ENCODE measurements at places on chromosomes 1 and 21. TPM values are rescaled to one million over a fixed set of nuclear protein-coding genes. Genes with fewer than 3 reads are reported as not detected.

Gene IFI44L
- 7.6 TPM for total RNA-seq

Gene OR2M4
- total RNA-seq: not detected

Gene ST6GALNAC5
- 0.44 TPM for total RNA-seq

Gene ADCY10
- total RNA-seq: 0.15 TPM

Gene TTC39A
- 1.5 TPM for total RNA-seq

Gene SAMSN1
- total RNA-seq: 0.15 TPM

Gene MMEL1
- under 0.01 TPM for total RNA-seq

Gene KAZN
- total RNA-seq: 3.3 TPM

Gene IGSF3
- total RNA-seq: 0.33 TPM

Gene KRTAP20-2
- total RNA-seq: not detected

Gene NBPF10
- total RNA-seq: 2.0 TPM

Gene TFF2
- not detected for total RNA-seq

Gene CHODL
- 0.15 TPM for total RNA-seq

Gene CFHR3
- not detected for total RNA-seq

Gene CD1B
- total RNA-seq: not detected

Gene PGBD5
- total RNA-seq: 1.7 TPM

Gene ACKR1
- not detected for total RNA-seq

Gene EEIG2
- total RNA-seq: 33.9 TPM

Gene KRTAP10-4
- total RNA-seq: not detected

Gene LMX1A
- total RNA-seq: not detected

Gene KCNN3
- total RNA-seq: under 0.01 TPM

Measured in smooth muscle cell of trachea (primary cell).